ENCODE measurements at places on chromosomes 2 and 18.

DNA sequence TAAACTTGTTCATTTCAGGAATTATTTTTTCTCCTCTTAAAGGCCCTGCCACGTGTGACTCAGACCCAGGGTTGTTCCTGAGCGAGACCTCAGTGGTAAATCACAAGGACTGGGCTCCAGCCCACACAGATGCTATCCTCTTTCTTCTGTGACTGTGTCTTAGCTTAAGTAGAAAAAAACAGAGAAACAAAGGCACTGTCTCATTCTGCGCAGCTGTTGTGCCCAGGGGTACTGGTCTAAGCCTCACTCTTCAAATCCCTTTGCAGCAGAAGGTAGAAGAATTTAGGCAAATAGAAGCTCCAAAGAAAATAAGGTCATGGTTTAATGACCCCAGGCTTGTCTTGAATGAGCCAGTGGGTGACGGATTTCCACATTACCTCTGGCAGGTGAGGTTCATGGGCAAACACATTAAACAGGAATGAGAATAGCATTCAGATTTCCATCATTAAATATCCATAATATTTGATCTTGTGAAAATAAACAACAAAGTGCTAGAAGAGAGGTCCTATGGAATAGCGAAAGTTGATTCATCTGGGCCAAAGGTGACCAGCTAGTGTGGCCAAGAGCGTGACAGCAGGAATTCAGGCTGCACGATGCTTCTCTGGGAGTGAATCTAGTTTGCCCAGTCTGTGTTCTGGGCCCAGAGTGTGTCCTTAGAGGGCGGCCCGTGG, 63.3 kb downstream of the LIPG start:
- no peak for DNase-seq

DNA sequence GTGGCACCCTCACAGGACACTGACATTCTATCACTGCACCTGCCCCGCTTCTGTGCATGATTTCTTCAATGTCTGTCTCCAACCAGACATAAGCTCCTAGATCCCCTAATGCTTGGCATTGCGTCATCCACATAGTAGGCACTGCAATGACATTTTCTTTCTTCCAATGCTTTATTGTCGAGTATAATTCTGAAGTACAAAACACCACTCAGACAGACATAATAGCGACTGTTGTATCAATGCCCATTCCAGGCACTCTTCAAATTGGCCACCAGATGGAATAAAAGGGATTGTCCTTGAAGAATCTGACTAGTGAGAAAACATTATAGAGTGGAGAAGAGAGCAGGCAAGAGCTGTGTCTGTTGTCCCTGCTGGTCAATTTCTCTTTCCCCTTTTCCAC, 89.0 kb downstream of the LPIN1 start:
- no peak for DNase-seq

- DNase-seq = no peak
Measured at GRCh38 chr2:130744287-130745117, 10.8 kb upstream of the AMER3 start.

DNA sequence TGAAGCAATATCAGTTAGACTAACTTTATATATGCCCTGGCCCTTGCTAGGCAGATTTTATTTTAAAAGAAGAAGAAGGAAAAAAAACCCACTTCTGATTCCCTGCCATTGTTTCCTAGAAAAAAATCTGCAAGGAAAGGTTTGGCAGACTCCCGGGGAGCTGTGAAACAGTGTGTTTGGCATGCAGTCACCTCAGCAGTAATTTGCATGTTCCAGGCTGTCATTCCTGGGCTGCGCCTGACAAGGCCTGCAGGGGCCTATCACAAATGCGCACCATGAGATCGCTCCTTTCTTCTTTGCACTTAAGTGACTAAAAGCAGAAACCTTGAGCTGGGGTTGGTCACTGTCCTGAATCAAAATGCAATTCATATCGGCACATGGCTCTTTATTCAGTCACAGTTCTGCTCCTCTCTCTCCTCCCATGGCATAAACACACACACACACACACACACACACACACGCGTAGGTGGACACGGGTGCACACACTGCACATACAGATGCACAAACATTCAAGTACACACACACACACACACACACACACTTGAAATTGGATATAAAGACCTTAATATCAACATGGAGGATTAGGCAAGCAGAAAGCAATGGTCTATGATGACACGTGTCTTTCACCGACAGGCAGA, 172.8 kb downstream of the MYT1L start:
- no peak for DNase-seq

DNA sequence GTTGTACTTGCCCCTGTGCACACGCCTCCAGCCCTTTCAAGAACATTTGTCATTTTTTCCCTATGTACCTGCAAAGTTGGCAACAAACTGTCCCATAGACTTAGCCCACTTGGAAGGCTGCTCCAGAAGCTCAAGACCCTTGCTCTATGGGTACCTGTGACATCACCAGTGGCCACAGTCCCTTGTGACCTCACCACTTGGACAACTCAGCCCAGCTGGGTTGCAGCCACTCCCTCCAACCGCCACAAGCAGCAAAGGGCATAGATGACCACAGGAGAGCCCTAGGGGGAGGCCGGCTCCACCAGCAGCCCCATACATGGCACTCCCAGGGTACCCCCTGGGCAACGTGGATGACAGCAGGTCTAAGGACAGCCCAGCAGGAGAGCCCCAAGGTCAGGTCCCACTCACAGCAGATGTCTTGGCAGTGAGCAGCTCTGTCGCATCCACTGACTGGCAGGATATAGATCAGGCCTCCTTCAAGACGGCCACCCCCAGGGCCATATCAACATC, at the start of gene TEX44:
TEX44 (plus strand) TSS at position 229 of the 510 bp plus-strand sequence; CDS start at position 317, 88 bp downstream.
- no peak for DNase-seq

Measured in stimulated activated CD8-positive, alpha-beta memory T cell treated with anti-CD3 and anti-CD28 coated beads, Interleukin-15, amount 100 ng/mL, for 1 hour (primary cell).